ENCODE measurements at places on chromosomes 11 and 22.
A peak's percentile ranks its signal among the peaks of the same experiment; 100 is the strongest.

DNA sequence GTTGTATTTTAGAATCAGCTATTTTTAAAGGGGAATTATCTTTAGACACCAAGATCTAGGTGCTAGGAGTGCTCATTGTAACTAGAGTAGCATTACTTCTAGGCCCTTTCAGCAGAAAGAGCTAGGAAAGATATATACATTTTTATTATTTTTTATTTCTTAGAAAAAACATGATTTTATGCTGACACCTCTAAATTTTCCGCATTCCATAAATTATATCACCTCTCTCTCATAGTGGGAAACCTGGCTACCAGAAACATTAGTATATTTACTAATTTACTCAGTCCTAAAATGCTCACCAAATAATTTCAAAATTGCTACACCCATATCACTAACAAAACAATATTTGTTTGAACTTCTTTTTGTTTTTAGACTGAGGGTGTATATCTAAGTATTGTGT lies 32.1 kb upstream of the SLC36A4 start:
- DNase-seq = no peak

DNA sequence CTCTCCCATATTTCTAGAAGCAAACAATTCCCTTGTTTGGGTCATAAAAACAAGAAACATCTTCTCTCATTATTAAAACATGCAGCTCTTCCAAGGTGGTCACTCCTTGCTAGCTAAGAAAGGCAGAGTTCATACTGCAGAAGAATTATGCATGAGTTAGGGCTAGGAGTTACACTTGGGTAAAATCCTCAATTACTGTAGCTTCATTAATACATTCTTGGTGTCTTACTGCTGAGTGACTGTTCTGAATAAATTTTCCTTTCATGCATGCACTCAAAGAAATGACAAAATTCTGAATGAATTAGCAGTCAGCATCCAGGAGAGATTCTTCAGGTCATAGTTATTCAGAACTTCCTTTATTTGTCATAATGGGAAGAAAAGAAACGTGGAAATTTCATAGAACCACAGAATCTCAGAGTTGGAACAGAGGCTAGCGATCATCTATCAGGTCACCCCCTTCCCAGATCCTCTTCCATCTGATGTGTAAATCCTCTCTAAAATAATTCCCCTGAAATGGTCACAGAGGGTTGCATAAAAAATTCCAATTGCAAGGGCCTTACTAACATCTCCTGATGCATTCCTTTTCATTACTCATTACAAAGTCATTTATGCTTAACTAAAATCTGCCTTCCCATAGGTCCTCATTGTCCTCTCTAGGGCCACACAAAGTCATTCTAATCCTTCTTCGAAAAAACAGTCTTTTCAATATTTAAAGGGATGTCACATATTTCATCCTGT lies 771.5 kb downstream of the DLG2 start:
- peak; percentile 28 for DNase-seq

DNA sequence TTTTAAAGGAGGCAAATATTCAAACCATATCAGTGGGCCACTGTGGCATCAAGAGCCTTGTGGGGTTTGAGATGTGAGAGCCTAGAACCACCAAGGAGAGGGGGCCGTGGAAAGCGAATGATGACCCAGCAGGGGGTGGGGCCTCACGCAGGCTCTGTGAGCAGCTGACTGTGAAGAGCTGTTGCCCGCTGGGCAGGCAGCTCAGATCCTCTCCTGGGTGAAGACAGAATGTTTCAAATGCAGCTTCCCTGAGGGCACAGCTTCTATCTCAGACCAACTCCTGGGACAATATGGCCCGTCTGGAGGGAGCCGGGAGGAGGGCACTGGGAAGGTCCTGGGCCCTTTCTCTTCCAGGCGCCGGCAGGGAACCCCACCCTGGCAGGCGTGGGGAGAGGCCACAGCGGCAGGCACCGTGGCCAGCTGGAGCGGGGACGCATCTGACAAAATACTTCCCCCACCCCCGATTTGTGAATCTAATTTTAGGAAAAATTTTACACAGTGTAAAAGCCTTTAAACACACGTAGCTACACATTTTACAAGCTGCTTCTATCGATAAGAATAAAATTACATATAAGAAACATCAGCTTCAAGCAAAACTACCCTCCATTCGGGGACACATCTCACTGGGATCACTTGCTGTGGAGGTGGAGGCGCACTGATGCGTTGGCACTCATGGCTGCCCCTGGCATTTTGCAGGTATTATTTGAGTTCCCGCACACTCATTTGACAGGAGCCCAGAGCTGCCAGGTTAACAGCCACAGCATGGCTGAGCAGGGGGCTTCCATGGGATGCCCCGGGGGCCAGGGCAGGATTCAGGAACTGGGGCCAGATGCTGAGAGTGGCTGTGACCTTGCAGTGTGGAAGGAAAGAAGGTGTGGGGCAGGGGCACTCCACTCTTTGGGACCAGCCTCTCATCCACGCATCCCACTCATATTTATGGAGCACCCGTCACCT lies 40.3 kb downstream of the PARVG start:
- no peak for DNase-seq

DNA sequence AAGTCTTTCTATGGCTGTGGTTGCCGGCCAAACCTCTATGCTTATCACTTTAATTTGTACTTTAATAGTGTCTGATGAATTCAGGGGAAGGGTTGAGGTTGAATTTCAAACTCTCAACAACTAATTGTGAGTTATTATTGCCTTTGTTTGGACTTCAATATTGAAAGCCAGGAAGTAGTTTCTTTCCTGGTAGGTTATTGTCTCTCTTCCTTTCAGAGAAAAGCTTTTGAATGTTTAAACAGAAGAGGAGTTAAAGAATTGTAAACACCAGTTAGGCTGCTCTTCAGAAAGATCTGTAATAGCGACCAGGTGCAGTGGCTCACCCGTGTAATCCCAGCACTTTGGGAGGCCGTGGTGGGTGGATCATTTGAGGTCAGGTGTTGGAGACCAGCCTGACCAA lies 22.2 kb downstream of the NNMT start:
- no peak for DNase-seq
